ENCODE measurements at places on chromosomes 16 and 17.

GRCh38 chr17:38508954-38509771 lies 80.9 kb downstream of the ARHGAP23 start:
- DNase-seq: peak; percentile 85

DNA sequence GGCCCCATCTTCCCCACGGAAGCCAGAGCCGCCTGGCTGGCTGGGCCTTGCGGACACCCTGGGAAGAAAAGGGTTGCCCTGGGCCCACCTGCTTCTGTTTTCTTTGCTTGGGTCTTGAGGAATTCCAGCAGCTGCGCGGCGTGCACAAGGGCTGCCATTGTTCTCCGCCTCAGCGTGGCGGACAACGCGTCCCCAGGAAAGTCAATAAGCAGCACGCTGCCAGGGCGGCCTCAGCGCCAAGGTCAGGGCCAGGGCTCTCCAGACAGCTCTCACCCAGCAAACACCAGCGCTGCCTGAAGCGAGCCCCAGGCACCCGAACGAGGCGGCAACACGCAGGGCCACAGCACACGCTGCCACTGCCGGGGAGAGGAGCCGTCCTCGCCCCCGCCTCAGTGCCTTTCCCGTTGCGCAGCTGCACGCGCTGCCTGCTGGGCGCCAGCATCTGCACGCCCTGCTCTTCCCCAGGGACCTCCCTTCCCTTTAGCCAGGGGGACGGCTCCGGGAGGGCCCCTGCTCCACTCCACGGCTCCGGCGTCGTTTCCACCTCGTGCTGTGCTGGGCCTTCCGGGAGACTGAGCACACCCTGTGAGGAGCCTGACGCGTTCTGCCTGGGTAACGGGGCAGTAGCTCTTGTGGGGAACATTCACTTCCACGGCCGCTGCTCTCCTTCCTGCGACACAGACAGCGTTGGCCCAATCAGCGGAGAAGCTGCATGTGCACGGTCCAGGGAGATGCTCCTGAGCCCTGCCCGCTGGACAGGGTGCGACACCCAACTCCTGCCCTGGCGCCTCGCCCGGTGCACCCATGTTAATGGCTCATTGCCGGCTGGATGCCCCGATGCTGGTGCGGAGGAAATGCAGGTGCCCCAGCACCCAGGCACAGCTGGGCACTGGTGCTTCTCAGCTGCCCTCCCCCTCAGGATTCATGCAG lies 57.8 kb downstream of the LMF1 start:
- DNase-seq: no peak

GRCh38 chr17:9233761-9234160 lies 212.5 kb downstream of the NTN1 start:
- no peak for DNase-seq

DNA sequence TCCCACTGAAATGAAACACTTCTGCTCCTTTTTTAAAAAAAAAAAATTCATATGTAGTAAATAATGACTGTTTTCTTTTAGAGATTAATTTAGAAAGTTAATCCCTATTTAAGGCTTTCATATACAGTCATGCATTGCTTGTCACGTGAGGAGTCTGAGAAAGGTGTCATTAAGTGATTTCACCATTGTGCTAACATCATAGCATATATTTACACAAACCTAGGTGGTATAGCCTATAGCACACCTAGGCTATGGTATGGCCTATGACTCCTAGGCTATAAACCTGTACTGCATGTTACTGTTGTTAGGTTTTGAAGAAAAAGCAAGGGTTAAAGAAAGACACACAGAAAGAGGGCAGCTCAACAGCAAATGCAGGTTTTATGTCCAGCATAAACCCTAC lies 13.7 kb downstream of the PPY start:
- no peak for DNase-seq

DNA sequence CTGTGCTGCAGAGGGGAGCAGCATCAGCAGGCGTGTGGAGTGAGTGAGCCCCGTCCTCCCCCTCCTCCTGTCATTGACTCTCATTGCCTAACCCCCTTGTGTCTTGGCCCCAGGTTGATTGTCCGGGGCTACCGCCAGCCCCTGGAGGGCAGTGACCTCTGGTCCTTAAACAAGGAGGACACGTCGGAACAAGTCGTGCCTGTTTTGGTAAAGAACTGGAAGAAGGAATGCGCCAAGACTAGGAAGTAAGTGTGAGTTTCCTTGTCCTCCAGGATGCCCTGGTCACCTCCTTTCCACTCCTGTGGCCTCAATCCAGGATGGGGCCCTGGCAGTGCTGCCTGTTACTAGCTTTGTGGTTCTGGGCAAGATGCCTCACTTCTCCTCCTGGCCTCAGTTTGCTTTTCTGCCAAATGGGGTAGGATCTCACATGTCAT lies 87.0 kb downstream of the ABCC1 start:
- no peak for DNase-seq

Data from activated CD4-positive, alpha-beta T cell treated with anti-CD3 and anti-CD28 coated beads, Interleukin-2, amount 50 U/mL, for 48 hours (primary cell).